ENCODE measurements at places on chromosomes 12 and 14.
A peak's percentile ranks its signal among the peaks of the same experiment; 100 is the strongest.

GRCh38 chr12:66187036-66187435 is 2.0 kb upstream of the IRAK3 start:
- DNase-seq = no peak

DNA sequence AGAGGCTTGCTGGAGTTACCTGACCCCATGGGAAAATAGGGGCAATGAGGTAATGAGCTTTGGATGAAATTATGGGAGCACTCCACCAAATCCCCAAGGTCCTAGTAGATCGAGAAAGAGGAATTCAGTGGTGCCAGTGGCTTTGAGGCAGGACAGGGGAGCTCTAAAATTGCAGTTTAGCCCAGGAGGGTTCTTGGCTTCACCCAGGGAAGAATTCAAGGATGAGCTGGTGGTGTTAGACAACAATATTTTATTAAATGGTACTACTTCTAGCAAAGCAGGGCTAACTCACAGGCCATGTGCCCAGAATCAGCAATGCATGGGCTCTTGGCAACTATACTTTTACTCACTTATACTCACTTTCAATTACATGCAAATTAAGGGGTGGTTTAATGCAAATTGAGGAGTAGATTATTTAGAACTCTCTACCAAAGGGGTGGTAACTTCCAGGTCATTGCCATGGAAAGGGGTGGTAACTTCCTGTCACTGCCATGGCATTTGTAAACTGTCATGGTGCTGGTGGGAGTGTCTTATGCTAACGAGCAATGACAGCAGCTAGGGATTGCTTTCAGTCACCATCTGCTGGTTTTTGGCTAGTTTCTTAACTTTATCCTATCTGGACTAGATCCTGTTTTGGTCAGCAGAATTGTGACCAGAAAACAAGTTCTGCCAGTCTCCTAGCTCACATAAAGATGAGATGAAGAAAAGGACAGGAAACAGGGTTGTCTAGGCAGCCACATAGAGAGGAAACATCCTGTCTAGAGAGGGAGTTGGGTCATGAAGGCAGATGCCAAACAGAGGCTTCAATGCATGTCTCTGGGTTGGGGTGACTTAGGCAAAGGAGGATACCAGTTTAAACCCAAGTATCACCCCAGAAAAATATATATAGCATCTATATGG is 64.7 kb downstream of the ZNF641 start:
- DNase-seq = no peak

DNA sequence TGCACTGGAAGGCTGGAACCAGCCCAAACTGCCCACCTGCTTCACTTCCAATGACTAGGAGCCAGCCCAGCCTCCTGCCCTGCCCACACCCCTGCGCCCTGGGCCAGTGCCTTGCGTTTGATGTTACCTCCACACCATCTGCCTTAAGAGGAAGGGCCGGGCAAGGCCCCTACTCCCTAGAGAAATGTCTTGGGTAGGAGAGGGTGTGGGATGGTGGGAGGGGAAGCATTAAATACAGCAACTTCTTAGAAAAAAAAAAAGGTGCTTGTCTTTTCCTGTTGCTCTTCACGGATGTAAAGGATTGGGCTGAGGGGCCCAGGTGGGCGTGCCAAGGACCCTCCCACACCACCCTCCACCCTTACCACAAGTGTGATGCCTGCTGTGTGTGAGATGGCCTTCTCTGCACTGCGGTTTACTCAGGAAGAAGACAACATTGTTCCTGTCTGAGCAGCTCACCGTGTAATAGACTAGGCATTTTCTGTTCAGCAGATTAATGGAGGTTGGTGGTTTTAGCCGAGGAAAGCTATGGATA is 99.9 kb downstream of the NINJ2 start:
- DNase-seq = peak; percentile 67

DNA sequence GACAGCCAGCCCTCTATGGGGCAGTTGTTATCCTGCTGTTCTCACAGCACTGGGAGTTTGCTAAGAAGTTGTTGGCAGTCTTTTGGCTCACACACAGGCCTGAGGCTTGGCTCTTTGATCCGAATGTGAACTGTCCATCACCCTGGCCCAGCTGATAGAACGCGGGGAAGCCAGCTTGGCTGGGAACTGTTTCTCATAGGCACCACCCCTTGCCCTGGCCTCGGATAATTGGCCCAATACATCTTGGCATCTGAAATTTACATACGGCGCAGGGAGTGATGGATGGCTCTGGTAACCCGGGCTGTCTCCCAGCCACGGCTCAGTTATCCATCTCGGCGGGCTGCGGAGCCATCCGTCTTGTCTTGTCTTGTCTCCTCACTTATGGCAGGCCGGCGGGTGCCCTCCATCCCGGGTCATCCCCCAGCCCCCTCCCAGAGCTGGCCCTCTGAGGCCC is 164.1 kb downstream of the PHETA1 start:
- DNase-seq = no peak

- DNase-seq = no peak
These were observed 14.9 kb downstream of the RAB35 start for GRCh38 chr12:120101617-120102016.

GRCh38 chr12:58967561-58967960 is 47.3 kb upstream of the LRIG3 start:
- peak; percentile 71 for DNase-seq

DNA sequence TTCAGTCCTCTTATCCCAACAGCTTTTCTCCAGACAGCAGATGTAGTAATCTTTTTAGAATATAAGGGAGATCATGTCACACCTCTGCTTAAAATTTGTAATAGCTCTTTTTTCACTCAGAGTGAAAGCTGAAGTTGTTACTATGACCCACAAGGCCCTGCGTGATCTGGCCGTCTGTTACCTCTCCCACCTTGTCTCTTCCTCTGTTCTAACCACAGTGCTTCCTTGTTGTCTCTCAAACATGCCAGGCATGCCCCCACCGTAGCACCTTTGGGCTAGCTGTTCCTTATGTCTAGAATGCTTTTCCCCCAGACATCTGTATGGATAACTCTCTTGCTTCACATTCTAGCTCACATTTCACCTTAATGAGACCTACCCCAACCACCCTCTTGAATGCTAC is 6.5 kb downstream of the NECAP1 start:
- DNase-seq = no peak

DNA sequence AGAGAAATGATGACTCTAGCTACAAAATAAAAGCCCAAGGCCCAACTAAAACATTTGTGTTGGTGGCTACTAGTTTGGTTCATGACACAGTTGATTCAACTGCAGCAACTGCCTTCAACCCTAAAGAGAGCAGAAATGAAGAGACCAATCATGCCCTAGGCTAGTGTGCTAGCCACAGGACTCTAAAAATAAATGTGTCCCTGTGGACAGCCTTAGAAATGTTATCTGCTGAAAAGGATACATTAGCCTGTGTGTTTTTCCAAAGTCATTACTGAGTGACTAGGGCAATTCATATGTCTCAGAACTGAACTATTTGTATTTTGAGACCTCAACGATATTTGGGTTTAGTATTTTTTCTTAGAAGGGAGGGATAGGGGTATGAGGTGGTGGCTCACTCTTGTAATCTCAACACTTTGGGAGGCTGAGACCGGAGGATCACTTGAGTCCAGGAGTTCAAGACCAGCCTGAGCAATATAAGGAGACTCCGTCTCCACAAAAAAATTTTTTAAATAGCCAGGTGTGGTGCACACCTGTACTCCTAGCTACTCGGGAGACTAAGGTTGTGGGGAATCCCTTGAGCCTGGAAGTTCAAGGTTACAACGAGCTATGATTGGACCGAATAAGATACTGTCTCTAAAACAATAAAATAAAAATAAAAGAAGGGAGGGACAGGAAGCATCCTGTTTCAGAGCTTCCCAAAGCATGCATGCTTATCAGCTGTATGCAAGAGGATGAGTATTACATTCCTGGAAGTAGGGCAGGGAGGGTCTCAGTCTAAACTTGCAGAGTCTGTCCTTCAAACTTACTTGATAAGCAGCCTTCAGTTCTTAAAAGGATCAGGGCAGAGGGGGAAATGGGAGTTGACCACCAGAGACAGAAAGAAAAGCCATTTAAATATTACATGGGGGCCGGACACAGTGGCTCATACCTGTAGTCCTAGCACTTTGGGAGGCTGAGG is 29.6 kb upstream of the NAP1L1 start:
- no peak for DNase-seq

GRCh38 chr12:93844164-93844784 is 167.1 kb downstream of the CRADD start:
- no peak for DNase-seq

DNA sequence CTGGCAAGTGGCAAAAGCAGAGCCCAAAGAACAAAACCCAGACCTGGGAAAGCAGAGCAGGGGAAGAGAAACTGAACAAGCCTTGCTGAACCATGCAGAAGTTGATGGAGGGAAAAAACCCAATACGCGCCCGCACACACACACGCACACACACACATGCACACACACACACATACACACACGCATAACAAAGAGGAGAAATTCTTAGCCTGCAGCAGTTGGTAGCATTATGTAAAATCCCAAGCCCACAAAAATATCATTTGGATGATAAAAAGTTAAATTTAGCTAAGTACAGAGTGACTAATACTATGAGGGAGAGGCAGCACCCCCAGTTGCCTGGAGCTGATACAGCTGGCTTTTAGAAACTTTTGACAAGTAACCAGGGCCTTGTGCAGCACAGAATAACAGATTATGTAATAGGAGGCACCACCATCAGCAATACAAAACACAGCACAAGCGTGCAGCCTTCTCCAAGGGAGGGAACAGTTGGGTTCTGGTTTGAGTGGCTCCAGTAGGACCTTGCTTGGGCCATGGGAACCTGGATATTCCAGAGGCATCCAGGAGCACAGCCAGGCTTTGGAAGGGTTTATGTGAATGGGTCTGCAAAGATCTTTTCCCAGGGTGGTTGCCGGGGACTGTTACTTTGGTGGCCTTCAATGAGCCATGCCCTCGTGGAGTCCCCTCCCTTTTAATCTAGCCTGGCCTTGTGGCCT is 35.3 kb downstream of the PITPNM2 start:
- DNase-seq = peak; percentile 93

DNA sequence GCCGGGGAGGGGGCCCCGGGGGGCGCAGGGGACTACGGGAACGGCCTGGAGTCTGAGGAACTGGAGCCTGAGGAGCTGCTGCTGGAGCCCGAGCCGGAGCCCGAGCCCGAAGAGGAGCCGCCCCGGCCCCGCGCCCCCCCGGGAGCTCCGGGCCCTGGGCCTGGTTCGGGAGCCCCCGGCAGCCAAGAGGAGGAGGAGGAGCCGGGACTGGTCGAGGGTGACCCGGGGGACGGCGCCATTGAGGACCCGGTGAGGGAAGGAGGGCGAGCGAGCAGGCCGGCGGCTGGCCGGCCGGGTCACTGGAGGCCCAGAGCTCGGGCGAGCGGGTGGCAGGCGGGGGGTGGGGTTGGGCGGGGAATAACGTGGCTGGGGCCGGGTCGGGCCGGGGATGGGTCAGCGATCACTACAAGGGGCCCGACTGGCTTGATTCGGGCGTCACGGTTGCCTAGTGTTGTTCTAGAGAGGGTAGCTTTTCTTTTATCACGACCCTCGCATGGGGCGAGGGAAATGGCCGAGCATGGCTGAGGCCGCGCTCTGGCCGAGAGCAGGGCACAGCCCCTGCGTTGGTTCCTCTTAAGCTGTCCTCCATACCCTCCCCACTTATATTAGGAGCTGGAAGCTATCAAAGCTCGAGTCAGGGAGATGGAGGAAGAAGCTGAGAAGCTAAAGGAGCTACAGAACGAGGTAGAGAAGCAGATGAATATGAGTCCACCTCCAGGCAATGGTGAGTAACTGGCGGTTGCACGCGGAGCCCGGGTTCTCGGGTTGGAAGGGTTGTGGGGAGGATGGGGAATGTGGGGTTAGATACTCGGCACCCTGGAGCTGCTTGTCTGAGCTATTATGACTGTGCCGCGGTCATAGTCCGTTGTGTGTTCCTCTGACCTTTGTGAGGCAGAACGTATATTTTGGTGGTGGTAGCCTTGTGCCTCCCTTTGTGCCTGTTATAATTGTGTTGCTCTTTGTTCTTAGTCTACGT is 603 bp downstream of the PABPN1 start:
- peak; percentile 50 for DNase-seq

- no peak for DNase-seq
These were observed 458.5 kb upstream of the FLRT2 start for GRCh38 chr14:85071447-85071846.

DNA sequence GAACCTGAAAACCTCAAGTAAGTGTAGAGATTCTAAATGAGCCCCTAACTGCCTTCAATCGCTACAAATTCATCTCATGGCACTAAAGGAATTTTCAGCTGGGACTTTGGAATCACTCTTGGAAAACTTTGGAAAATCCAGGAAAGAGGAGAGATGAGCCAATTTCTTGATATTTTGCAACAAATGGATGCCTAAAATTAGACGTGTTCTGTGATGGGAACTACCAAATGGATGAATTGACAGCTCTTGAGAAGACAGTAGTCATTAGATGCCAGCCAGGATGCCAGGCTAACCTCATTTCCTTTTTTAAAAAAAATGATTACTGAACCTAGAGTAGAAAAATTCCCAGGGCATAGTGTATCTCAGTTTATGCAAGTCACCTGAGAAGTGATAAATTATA is 78.3 kb downstream of the NPAS3 start:
- DNase-seq = no peak

- no peak for DNase-seq
These were observed 20.7 kb downstream of the KRT85 start for GRCh38 chr12:52346593-52346992.

GRCh38 chr12:82972624-82973023 is 285.9 kb downstream of the TMTC2 start:
- no peak for DNase-seq

GRCh38 chr12:121678305-121678704 is 8.9 kb upstream of the MORN3 start:
- no peak for DNase-seq

DNA sequence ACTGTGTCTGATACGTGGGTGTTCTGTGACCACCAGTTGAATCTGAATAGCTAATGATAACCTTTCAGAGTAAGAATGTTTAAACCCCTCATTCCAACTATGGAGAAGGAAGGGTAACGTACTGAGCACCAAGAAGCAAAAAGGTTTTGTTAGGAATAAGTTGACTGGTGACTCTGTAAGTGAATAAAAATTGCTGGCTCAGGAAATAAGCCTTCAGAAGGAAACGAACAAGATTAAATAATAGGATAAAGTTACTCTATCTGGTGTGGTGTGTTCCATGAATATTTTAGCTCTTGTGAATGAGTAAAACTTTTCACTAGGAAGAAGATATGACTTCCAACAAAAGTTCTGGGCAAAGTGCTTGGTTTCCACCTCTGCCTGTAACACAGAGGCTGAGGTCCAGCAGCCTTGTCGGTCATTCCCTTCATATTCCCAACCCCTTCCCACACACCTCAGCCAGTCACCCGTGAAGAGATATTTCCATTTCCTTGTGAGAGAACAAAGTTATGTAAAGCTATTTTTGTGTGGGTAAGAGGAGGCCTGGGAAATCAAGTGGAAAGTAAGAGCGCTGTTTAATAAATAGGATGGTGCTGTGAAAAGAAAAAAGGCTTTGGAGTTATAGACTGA is 47.1 kb downstream of the ARF6 start:
- no peak for DNase-seq
